Psoas muscle (tissue), 8 donors: ENCODE measurements at places on chromosomes 6 and 20. TPM values are rescaled to one million over a fixed set of nuclear protein-coding genes. Genes with fewer than 3 reads are reported as not detected.

The CLVS2 gene
- total RNA-seq: 2.5 TPM

DNA sequence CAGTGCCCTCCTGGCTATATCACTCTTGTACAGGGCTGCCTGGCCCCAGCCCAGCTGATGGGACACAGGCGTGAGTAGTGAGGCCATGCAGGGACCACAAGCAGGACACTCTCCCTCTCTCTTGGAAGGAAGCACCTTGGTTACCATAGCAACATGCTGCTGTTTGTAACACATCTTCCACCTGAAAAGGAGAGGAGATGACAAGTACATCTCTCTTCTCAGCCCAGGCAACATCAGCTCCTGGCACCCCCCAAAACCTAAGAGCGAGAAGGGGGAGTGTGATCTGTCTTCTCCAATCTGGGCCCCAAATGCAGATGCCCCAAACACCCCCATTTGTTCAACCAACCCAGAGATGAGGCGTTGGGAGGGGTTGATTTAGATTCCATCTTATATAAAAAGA lies 49.9 kb downstream of the KCNB1 start:
- DNase-seq: no peak

DNA sequence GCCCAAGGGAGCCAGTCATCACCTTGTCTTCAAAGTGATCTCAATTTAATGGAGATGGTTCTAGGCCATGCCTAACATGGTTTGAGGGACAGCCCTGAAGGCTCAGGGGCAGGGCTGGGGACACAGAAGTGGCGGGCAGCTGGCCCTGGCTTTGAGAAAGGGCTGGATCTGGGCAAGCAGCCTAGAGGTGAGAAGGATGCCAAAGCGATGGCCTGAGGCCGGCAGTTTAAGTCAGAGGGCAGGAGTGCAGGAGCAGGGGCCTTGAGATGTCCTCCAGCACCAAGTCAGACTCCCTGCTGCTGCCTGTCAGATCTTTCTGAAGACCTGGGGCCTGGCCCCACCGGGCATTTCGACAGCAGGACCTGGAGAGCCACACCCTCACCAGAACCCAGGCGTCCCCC lies 28.4 kb upstream of the APMAP start:
- DNase-seq: peak; percentile 79

The TRIM31 gene
- not detected for total RNA-seq

The VPS16 gene
- total RNA-seq: 22.1 TPM

DNA sequence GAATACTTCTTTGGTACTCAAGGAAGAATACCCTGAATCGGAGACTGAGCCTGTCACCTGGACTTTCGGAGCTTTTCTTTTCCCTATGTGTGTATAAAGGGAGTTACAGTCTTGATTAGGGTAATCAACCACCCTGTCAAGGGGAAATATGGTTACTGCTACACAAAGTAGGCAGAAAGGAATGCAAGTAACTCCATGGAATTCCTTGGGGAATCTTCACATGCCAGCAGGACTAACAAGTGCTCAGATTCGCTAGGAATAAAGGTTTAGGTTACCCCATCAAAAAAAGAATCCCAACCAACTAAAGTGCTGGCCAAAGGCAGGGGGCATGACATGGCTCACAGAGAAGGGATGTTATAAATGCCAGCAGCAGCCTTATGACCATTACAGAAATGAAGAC lies 10.4 kb downstream of the KCNS1 start:
- no peak for DNase-seq

DNA sequence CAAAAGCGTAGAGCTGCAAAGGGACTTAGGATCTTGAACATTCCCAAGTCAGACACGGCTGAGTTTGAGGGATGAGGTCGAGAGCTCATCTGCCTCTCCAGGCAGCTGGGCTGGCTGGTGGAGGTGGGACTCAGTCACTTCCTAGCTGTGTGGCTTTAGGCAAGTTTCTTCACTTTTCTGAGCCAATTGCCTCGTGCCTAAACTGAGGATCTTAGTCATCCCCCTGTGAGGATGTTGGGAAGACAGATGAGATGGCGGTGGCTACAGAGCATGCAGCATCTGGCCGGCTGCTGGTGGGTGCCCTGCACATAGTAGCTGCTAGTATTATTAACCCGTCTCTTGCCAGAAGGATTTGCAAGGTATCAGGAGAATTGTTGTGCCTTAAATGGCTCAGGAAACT lies 27.5 kb downstream of the TFAP2C start:
- DNase-seq: no peak

DNA sequence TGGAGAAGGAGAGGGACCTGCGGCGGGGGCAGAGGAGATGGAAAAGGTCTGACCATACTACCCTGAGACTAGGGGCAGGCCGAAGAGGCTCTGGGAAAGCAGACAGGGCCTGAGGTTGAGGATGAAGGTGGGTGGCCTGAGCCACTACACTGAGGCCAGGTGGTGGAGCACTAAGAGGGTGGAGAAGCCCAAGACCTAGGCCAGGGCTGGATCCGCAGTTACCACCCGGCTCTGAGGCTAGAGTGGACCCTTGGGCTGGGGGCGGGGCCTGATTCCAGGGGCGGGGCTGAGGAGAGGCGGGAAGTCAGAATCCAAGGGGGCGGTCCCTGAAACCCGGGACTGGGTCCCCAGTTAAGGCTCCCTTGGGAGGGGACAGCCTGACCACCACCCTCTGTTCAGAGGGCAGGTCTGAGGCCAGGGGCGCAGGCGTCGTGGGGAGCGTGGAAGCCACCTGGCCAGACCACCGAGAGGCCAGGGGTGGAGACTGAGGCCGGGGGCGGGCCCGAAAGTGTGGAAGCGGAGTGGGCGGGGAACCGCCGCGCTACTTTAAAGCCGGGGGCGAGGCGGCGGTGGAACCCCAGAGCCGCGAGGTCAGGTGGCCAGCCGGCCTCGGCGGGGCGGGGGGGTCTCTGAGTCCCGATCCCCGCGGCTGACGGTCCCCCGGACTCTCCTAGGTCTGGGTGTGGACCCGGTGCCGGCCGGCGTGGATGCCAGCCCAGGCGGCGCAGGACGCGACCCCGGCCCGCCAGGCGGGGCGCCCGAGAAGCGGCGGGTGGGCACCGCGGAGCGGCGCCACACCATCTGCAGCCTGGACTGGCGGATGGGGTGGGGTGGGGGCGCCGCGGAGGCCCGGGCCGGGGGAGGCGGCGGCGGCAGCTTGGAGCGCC lies 8.3 kb downstream of the CCM2L start:
- DNase-seq: no peak

GRCh38 chr6:13334953-13335352 lies 6.6 kb upstream of the TBC1D7 start:
- no peak for DNase-seq

DNA sequence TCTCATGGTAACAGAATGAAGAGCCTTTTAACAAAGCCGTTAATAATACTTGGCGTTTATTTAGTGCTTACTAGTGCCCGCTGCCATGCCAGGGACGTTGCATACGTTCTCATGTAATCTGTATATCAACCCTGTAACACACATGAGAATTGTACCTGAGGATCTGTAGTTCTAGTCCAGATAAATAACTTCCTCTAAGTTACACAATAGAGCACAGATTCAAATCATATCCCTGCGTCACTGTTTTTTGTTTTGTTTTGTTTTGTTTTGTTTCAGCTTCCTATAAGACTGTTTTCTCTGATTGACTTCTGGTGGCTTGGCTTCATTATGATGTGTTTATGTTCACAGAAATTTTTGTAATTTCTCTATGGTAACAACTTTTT lies 553 bp downstream of the ZSCAN16 start:
- DNase-seq: no peak

The RPL10A gene
- 797 TPM for total RNA-seq

The EPHA7 gene
- 0.10 TPM for total RNA-seq

The ADRM1 gene
- total RNA-seq: 249 TPM

- DNase-seq: peak; percentile 51
Observed at GRCh38 chr6:35017411-35018181, 123.5 kb downstream of the TCP11 start.

DNA sequence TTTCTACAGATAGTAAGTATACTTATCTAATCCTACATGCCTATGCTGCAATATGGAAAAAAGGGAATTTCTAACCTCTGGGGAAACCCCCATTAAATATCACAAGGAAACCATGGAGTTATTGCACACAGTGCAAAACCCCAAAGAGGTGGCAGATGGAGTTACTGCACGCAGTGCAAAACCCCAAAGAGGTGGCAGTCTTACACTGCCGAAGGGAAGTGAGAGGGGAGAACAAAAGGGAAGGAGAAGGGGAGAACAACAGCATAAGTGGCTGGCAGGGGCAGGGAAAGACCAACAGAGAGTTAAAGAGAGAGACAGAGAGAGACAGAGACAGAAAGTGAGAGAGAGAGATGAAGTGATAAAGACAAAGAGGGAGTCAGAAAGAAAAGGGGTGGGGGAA lies 43.8 kb upstream of the EIF2S2 start:
- DNase-seq: no peak

DNA sequence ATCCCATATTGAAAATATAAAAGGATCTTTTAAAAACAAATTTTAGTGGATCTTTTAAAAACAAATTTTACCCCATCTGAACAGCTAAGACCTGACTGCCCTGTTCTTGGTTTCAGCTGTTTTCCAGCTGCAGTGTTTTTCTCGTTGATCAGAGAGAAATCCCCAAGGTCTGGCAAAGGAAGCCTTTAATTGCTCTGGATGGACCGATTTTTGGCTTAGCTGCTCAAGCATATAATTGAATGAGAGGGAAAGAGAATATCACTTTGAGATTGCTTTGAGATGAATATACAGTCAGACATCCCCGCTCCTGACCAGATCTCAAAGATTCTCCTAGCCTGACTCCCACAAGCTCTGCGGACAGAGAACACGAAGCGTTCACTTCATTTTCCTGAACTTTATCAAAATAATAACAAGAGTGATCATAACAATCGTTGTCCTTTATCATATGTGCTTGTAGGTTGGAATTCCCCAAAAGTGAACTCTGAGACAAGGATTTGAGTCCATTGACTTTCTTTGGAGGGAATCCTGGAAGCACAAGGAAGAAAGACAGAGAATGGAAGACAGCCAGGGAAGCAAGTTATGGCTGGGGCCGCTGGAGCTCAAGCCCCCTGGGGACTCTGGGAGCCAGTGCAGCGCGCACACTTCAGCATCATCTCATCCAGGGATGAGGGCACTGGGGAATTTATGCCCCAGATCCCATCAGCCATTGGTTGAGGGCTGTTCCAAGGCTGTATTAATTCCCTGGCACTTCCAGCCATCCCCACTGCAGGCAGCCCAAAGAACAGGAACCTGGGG lies 101.3 kb downstream of the SNX5 start:
- DNase-seq: no peak

DNA sequence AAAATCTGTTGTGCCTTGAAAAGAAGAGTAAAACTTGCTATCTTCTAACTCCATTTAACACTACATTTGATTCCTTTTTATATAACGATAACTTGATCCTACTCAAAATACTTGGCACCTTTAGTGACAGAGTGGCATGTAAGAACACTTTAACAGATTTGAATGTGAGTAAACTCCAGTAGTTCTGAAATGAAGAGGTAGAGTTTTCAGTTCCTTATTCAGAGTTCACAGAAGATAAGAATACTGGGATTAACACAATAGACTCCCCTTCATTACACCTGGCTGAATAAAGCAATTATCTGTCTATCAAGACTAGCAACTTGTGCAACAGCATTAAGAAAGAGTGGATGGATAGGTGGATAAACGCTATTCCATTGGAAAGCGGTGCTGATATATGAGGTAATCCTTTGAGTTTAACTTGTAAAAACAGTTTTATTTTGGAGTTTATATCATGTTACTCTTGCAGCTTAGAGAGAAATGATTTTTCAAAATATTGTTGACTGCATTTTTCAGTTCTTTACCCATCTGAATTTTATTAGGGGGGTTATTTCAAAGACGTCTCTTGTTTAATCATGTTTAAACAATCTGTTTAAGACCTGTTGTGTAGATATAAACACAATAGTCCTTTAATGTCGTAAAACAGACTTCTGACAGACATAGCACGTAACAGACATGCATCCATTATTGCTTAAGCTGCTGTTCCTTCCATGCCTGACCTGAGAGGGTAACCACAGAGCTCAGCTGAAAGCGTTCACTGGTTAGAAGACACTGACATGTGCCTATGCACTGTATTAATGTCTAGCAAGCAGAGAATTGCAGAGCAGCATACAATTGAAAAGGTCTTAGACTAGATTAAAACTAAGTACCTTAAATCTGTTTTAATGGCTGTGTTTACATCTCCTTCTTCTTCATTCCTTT lies 102.4 kb upstream of the SUPT3H start:
- no peak for DNase-seq

The MSH5 gene
- total RNA-seq: 1.7 TPM

GRCh38 chr20:46190478-46191167 lies 72.5 kb downstream of the CD40 start:
- no peak for DNase-seq

The DEFB124 gene
- not detected for total RNA-seq

DNA sequence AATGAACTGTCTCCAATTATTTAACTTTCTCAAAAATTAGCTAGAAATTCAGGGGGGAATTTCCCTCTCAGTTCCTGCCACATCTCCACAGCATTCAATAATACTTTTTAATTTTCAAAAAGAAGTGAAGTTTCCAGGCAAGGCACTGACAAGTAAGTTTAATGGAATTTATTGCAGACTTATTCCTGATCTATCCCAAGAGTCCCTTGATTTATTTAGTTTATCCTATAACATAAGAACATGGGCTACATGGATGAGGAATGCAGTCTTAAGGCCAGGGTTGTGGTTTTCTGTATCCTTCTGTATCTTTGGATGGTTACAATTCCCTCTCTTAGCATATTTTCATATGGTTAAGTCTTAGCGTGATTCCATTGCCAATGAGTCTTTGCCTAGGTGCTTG lies 126.5 kb downstream of the TSHZ2 start:
- no peak for DNase-seq

The PAK1IP1 gene
- 17.2 TPM for total RNA-seq

- DNase-seq: no peak
Observed at GRCh38 chr6:120173250-120173649, 823.7 kb upstream of the MAN1A1 start.

DNA sequence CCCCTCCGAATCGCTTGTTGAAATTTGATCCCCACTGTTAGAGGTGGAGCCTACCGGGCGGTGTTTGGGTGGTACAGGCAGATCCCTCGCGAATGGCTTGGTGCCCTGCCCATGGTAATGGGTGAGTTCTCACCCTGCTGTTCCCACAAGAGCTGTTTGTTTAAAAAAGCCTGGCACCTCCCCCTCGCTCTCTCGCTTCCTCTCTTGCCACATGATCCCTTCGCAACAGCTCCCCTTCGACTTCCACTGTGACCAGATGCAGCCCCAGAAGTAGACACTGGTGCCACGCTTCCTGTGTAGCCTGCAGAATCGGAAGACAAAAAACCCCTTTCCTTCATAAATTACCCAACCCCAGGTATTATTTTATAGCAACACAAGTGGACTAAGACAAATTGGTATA lies 292.2 kb upstream of the QKI start:
- DNase-seq: no peak

DNA sequence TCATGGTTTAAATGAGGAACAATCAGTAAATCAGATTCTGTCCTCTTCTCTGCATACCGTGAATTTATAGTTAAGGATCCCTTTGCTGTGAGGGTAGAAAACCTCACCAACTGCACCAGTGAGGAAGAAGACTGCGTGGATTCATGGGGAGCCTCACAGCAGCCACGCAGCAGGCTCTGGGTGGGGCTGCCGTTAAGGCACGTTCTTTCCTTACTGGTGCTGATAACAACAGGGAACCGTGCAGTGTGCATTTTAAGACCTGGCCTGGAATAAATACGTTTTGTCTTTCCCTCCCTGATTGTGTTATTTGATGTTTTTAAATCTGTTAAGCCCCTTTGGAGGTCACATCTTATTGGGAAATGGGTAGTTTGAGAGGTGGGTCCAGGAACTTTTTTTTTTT lies 17.6 kb upstream of the MYLK2 start:
- DNase-seq: no peak
